ENCODE measurements at places on chromosomes 5 and 9.
A peak's percentile ranks its signal among the peaks of the same experiment; 100 is the strongest.

DNA sequence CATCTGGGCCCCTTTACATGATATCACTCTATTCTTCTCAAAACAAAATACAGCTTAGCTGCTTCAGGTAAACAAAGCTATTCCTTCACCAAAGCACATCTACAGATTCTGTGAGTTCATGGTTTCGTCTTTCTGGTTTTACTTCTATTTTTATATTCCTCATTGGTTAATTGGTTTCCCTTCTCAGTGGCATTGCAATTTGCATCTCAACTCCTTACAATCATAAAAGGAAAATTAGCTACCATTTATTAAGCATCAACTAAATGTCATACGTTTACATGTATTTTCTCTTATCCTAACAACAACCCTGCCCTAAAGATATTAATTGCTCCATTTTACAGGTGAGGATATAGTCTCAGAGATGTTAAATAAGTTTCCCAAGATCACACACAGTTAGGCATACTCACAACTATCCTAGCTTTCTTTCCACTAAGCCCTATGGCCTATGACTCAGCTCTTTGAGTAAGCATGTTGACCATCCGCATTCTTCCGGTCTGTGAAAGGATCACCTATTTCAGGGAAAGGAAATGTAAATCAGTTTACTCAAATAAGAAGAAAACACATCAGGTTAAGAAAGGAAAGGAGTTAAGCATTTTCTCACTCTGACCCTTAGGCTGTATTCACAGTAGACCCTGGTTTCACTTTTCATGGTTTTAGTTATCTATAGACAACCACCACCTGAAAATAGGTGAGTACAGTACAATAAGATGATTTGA lies 146.1 kb downstream of the CAAP1 start:
- DNase-seq, result peak; percentile 89

GRCh38 chr5:44001675-44002380 lies 387.4 kb downstream of the FGF10 start:
- no peak for DNase-seq

GRCh38 chr5:154276261-154276972 lies 85.9 kb downstream of the GALNT10 start:
- DNase-seq, result no peak

- no peak for DNase-seq
Measured at GRCh38 chr9:134134949-134135342, 936 bp upstream of the WDR5 start.

- no peak for DNase-seq
Measured at GRCh38 chr5:51806677-51807076, 423.4 kb downstream of the ISL1 start.

DNA sequence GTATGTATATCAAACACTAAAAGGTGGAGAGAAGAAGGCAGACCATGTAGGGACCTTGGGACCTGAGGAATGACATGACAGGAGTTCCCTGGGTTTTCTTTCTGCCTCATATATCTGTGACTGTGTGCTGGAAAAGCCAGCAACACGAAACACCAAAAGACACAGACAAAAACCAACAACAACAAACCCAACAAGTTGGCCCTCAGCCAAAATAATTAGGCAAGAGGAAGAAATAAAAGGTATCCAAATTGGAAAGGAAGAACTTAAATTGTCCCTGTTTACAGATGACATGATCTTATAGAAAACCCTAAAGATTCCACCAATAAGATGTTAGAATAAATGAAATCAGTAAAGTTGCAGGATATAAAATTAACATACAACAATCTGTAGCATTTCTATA lies 21.7 kb downstream of the ABO start:
- DNase-seq, result no peak

- DNase-seq, result no peak
Measured at GRCh38 chr9:101341958-101342357, 42.8 kb downstream of the BAAT start.

DNA sequence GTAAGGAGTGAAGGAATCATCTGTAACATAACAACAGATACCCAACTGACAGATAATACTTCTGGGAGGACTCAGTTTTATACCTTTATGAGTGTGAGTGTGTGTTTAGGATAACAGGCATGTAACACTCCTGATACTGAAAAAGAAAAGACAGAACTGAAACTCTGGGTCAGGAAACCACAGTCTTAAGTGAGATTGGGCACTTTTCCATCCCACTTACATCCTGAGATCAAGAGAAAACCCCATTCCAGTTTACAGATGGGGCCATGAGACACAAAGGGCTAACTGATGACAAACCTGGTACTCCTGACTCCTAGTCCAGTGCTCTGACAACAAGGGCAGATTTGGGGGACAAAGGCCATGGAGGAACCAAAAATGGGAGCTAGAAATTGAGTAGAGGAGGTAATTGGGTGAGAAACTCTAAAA lies 18.0 kb downstream of the IL5 start:
- DNase-seq, result no peak

DNA sequence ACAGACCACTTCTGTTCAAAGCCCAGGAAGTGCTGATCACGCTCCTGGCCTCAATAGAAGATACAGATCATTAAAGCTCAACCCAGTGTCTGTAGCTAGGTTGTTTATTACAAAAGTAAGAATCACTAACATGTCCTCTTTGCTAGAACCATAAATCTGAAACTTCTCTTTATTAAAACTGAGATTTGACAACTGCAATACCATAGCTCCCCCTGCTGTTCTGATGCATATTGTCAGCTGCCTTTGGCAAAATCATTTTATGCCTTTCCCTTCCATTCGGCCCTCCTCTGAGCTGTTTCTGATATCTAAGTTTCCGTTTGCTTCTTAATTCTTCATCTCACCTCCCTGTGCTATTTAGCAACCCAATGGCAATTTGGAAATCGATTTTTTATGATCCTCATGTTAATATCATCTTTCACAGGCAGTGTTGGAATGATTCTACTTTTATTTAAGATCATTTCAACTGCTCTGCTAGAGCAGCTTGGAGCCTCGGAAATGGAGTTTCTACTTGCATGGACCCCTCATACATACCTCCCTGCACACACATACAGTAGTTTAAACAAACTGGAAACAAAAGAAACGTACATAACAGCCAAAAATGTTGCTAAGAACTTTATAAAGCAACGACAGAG lies 998.8 kb downstream of the MAT2B start:
- peak; percentile 78 for DNase-seq

GRCh38 chr9:86097510-86098224 lies 1.7 kb downstream of the GOLM1 start:
- DNase-seq, result peak; percentile 30

GRCh38 chr9:113511856-113512761 lies 48.6 kb downstream of the RGS3 start:
- DNase-seq, result no peak

- no peak for DNase-seq
Measured at GRCh38 chr5:40754381-40755092, 1.2 kb downstream of the TTC33 start.

GRCh38 chr9:116095403-116095802 lies 58.2 kb upstream of the PAPPA start:
- no peak for DNase-seq

DNA sequence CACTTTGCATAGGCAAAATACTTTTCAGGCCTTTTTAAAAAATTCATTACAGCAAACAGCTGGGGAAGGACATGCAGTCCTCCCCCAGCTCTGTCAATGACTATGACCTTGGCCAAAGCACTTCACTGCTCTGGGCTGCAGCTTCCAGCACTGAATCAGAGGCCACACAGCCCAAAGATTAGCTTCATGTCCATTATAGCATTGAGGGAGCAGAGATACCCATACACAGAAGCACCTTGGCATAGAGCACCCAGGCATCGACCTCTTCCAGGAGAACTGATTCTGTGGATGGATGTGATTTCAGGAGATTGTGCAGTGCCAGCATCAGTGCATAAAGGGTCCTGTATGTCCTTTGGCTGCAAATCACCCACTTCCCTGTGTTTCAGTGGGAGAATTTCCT lies 241.9 kb downstream of the MARCHF11 start:
- no peak for DNase-seq

- DNase-seq, result peak; percentile 84
Measured at GRCh38 chr5:151115272-151115905, 34.6 kb upstream of the TNIP1 start.

DNA sequence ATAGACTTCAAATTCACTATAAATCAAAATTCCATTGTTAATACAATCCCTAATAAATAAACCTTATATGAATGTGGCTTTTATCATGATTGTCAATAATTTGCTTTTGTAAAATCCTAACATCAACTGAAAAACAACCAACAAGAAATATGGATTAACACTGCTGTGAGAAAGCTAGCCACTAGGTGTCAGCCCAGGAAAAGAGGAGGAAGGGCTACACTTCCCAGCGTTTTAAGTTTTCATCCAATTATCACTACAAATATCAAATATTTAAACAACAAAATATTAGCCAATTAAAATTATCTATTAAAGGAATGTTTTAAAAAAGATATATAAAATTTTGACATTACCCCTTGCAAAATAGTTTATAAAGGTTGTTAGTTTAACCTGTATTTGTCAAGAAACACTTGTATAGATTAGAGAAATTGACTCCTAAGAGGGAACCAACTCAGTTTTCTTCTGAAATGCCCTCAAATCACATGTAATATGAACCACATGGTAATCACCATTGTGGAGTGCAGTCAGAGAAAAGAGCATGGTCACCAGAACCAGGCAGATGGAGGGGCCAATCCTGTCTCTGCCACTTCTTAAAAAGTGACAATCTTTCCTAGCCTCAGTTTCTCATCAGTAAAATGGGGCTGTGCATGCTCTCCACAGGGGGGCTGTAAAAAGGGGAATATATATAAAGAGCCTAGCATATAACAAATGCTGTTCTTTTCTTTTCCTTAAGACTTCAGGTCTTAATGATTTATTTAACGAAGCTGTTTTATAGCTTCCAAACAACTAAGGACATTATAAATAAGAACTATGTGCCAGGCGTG lies 188.2 kb downstream of the CRB2 start:
- DNase-seq, result peak; percentile 65
